ENCODE measurements at places on chromosomes 5 and 9.

- no peak for DNase-seq
These were observed 141.8 kb downstream of the FAM174A start for GRCh38 chr5:100676817-100677631.

GRCh38 chr5:139760066-139761056 is 35.2 kb upstream of the PSD2 start:
- no peak for DNase-seq

GRCh38 chr5:92527311-92528078 is 1053.5 kb downstream of the NR2F1-AS1 start:
- DNase-seq, result no peak

DNA sequence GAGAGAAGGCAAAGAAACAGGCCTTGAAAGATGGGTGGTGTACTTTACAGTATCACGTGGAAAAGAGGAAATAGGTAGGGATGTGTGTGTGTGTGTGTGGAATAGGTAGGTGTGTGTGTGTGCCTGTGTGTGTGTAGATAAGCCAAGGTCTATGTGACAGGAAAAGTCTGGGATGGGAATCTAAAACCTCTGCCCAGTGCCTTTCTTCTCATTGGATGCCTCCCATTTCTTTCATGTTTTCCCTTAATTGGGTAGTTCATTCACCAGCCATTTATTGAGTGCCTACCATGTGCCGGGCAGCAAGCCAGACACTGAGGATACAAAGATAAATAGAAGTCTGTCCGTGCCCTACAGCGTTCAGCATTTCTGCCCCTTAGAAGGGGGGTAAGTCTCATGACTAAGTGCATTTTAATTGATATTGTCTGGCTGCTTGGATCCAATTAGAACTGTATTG is 1.0 kb downstream of the URM1 start:
- no peak for DNase-seq

DNA sequence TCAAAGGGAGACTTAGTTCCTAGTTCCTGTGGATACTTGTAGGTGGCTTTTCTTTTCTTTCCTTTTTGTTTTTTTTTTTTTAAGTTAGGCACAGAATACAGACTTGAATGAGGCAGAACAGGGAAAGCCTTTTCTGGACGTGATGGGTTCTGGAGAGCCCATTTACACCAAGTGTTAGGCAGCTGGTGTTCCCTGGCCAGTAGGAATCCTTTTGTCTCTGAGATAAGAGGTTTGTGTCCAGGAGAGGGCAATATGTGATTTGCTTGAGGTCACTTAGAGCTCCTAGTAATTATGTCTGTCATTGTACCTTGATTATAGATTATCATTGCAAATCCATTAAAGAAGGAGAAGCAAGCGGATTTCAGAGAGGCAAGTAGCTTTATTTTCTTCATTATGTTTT is 9.1 kb downstream of the MEGF10 start:
- no peak for DNase-seq

- peak; percentile 25 for DNase-seq
These were observed 315.6 kb downstream of the MTRR start for GRCh38 chr5:8184455-8185063.

DNA sequence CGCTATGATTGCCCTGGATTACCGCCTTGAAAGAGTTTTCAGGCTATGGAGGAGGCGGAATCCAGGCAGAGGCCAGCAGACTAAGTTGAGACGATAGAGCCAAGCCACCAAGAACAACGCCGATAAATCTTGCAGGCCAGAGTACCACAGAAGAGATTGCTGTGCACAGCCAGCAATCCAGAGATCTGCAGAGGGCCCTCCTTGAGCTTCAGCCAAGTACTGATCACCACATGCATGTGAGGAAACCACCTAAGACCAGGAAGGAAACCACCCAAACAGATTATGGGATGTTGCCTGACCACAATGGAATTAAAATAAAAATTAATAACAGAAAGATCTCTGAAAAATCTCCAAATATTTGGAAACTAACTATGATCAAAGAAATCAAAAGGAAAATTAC is 74.9 kb downstream of the GCNT4 start:
- no peak for DNase-seq

GRCh38 chr9:114616684-114617520 is 5.8 kb downstream of the TMEM268 start:
- DNase-seq, result no peak

DNA sequence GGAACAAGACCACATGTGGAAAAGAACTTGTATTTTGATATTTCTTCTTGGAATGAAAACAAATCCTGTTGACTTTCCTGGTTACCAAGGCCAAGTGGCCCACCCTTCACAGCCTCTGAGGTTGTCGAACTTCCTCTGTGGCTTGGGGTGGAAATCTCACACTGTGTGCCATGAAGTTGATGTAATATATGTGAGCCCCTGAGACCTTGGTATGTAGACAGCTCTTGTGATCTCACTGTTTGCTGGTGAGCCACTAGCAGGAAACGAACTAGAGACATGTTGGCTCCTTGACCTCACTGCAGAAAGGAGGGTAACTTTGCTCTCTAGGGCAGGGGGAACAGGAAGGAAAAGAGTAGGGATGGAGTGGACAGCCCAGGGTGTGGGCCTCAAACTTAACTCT is 159.4 kb downstream of the ARHGAP26 start:
- DNase-seq, result no peak

DNA sequence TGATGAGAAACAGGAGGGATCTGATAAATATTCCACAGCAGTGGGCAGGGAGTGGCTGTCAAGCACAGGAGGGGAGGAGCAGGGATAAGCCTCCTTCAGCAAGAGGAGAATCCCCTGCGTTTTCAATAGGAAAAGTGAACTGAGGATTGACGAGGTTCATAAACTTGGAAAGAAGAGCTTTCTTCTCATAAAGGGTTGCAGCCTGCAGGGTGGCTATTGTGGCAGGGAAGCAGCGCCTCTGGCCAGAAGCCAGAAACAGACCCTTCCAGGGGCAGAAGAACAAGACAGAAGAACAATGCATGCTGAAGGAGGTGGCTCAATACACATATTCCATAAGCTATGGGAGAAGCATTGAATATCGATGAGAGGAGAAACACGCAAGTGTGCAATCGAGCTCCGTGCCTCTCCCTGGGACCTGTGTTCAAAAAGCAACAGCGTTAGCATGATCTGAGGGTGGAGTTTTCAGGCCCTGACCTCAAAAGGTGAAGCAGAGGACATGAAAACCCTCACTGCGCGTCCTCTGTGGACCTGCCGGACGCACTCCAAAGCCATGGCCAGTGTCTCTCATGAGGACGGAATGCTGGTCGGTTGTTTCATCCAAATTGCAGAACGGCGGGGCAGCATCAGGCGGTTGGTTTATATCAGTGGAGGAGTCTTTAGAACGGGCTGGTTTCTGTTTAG is 67.6 kb downstream of the ANKRD33B start:
- no peak for DNase-seq

GRCh38 chr5:77066823-77067442 is 20.2 kb downstream of the ZBED3 start:
- DNase-seq, result no peak

- no peak for DNase-seq
These were observed 470 bp downstream of the IL31RA start for GRCh38 chr5:55851675-55851979.

DNA sequence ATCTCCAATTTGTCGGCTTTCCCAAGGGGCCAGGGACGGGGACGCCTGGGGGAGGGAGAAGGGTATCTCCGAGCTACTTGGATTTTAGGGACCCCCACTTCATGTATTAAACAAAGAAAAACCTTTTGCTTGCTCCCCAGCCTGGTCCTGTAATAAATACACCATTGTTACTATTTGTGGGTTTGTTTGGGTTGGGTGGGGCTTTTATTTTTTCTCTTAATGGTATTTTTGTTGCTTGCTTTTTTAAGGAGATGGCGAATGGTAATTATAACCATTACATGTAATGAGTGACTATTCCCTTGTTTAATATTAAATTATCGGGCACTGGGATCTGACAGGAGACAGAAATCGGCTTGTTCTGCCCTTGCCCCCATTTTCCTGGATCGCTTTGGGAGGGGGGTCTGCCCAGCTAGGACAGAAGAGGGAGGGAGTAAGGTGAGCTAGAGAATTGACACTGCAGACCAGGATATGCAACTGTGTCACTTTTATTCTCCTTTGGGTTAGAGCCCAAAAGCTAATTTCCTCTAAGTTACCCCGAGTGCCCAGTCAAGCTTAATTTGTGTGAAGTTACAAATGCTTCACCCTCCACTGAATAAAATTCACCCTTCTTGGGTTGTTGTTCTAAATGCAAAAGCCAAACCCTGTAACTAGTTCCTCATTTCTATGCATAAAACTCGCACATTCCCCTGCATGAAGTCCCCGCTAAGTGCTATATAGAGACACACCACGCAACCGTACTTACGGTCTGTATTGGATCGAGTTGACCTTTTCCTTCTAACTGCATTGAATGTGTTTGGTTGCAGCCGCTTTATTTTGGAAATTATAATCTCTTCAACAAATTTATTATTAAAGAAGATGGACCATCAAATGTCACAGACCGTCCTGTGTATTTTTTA is 1.6 kb upstream of the ZNF608 start:
- no peak for DNase-seq

DNA sequence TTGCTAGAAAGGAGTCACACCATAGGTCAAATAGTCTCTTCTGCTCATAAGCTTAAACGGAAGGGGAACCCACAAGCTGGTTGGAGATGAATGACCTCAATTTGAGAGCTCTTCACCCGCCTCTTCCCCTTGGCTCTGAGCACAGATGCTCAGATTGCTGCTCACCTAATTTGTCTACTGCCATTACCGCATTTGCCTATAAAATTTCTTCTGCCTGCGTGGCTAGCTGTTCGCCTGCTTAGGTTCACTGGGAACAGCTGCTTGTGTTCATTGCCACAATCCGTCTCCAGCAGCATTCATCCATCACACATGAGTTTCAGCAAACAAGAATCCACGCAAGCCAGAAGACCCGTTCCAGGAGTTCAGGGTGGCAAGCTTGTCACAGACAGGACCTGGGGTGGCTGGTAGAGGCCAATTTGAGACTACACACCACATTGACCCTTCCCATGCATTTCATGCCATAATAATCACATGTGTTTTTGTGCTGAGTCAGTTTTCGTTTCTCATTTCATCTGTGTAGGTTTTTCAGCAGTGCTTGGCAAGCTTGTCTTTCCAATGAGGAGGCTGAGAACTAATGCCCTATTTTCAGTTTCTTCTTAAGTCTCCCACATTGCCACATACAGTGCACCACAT is 50.2 kb upstream of the DNAH5 start:
- no peak for DNase-seq

Measured in T-helper 2 cell (primary cell).